Activated CD4-positive, alpha-beta T cell treated with anti-CD3 and anti-CD28 coated beads, Interleukin-2, Interleukin-6, amounts not matched to agents 100 ng/mL and 50 ng/mL, durations not matched to agents 16 hours and 8 hours (primary cell): ENCODE measurements at places on chromosomes 2 and 18.

DNA sequence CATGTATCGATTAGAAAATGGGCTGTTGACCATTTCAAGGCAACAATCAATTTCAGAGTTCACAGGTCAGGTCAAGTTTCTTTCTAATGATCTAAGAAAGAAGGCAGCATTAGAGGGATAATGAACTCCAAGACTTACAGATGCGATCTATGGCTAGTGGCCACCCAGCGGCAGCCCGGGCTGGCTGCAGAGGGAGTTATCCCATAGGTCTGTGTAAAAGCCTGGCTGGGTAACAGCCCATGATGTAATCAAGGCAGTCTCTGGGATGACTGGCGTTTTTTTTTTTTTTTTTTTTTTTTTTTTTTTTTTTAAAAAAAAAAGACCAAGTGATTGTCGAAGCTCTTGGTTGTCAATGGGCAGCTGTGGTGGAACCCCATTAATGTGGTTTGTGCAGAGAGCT lies 171.1 kb upstream of the SKOR2 start:
- no peak for DNase-seq

DNA sequence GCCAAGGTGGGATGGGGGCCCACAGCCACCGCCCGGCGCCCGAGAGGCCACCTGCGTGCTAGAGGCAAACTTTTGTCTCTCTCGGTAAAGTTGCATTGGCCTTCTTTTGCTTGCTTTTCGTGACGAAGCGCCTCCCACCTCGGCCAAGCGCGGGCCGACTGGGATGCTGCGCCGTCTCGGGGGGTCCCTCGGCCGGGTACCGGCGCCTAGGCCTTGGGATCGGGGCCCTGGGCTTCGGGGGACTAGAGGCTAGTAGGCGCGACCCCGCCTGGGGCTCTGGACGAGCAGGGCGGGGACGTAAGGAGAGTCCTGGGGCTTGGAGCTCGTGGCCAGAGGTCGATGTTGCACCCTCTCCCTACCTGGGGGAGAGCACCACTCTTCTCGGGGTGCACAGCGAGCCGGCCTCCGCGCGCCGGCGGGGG lies 545 bp downstream of the GLI2 start:
- DNase-seq, result no peak

DNA sequence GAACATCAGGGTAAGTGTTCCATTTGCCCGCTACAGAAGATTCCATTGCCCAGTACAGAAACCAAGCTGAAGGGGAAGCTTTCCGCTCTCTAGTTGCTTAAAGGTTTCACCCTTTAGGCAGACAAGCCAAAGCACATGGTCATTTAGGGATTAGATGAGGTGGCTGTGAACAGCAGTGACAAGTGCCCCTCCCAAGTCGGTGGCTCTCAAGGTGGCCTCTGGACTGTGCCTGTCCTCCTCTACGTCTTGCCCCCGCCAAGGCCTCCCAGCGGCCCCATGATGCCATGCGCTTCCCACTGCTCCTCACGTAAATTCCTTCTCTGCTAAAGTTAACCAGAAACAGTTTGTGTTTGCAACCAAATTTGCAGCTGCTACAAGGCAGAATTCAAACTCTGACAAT lies 24.2 kb upstream of the PTPN4 start:
- DNase-seq, result no peak

- no peak for DNase-seq
These were observed 323.9 kb downstream of the SETBP1 start for GRCh38 chr18:45004546-45005080.

DNA sequence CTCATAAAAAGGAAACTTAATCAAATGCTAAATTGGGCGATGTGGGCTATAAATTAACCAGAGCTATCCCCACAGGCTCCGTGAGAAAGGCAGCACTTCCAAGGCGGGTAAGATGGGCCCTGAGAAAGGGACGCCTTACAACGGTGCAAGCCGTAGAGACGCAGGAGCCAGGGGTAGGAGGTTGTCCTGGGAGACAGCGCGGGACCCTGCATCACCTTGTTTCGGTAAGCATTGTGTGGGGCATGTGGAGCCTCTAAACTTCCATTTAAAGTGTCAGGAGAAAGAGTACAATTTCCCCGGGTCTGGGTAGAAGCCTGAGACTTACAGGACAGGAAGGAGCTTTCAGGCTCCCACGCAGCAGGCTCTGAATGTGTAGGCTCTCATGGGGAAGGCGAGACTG lies 1.2 kb upstream of the PER2 start:
- DNase-seq, result no peak

GRCh38 chr2:33220533-33220932 lies 255.9 kb upstream of the RASGRP3 start:
- DNase-seq, result no peak

- DNase-seq, result peak; percentile 83
These were observed 228.6 kb downstream of the SATB2 start for GRCh38 chr2:199228887-199229819.

DNA sequence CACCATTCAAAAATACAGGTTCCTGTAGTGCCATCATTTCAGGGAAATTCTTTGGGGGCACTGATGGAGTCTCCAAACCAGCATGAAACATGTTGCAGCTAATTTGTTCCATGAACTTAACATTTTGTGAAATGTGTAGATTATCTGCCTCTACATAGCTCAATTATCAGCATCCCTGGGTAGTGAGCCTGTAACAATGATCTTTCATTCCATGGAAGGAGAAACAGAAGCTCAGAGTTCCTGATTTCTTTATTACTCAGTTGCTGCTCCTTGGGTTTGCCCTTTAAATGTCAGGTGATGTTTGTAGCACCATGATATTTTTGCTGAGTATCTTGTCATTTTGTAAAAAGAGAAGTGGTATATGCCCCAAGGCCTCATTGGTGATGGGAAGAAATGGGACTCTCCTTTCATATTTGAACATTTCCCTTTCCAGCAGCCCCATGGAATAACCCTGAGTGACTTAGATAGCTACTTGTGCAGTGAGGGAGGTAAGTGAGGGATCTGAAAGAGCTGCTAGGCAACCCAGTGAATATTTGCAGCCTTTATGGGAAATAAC lies 146.9 kb downstream of the CERS6 start:
- DNase-seq, result no peak

DNA sequence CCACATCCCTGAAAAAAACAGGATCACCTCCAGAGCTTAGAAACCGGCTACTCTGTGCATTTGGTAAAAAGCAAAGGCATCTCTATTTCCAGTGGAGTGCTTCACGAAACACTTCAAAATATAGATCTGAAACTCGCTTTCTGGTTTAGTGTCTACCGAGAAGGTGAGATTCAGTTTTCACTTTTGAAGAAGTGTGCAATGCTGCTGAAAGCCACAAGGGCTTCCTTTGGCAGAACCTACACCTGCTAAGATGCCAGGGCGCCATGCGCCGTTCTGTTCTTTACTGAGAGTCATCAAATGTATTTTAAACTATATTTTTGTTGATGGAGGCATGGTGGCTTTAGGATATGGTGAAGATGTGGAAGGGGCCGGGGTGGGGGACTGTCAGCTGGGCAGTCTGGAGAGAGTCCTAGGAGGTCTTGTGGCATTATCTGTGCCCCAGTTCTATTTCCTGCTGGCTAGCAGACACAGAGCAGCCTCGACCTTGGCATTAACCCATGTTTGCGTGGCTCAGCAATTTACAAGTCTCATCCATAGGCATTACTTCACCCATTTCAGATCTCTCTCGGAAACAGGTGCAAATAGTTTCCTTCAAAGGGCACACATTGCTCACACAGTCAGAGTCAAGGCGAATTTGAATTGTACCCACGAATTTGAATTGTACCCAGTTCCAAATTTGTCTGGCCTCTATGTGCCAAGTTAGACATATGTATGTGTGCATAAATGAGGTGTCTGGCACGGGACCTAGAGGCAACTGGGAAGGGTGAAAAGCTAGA lies 46.7 kb upstream of the KCNF1 start:
- peak; percentile 42 for DNase-seq

GRCh38 chr2:191571163-191571769 lies 106.7 kb upstream of the NABP1 start:
- peak; percentile 54 for DNase-seq

GRCh38 chr2:145194673-145195072 lies 674.8 kb upstream of the ZEB2 start:
- no peak for DNase-seq

GRCh38 chr2:80303909-80304837 lies at the start of gene LRRTM1:
TSS of gene LRRTM1 (minus strand) at chr2:80304752. CDS start at chr2:80303819, 933 bp downstream.
- DNase-seq, result no peak

DNA sequence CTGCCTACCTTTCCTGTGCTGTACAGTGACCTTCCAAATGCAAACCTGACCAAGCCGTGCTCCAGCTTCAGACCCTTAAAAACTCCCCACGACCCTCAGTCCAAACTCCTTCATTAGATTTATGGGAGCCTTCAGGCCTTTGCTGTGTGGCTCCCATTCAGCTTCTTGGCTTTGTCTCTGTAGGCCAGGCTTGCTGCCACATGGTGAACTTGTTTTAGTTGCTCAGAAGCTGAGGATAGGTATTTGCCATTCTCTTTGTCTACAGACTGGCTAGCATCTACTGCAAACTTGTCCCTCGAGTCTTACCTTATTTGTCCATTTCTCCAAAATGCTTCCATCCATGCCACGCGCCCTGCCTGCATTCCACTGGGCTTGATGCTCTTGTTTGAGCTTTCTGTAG lies 49.1 kb downstream of the SOX11 start:
- no peak for DNase-seq

- DNase-seq, result peak; percentile 88
These were observed 7.5 kb downstream of the SERTAD2 start for GRCh38 chr2:64646007-64646880.

GRCh38 chr2:136356125-136357006 lies 238.4 kb upstream of the CXCR4 start:
- DNase-seq, result no peak

DNA sequence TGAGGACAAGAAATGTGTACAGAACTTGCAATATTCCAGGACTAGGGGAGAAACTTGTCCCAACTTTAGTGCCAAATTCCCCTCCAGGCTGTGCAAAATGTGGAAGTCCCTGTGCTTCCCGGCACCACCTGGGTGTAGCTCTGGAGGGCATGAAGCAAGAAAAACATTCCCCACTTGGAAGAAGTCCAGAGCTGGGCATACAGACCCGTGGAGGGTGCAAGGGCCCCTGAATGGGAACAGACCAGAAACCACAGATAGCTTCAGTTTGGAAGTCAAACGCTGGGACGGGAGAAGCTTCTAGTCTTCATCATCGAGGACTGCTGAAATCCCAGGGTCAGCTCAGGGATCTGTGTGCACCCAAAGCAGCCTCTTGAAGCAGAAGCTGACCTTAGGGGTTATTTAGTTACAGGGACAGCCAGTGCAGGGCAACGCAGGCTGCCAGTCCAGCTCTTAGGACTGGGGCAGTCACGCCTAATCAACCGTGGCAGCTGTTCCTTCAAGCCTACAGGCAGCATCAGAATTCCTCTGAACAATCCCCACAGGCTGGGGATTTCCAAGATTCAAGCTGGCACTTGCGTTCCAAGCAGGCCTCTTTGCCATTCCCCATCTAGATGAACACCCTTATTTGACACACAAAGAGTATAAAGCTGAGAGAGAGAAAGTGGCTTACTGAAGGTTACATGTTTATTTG lies 269.4 kb downstream of the LOXHD1 start:
- no peak for DNase-seq

DNA sequence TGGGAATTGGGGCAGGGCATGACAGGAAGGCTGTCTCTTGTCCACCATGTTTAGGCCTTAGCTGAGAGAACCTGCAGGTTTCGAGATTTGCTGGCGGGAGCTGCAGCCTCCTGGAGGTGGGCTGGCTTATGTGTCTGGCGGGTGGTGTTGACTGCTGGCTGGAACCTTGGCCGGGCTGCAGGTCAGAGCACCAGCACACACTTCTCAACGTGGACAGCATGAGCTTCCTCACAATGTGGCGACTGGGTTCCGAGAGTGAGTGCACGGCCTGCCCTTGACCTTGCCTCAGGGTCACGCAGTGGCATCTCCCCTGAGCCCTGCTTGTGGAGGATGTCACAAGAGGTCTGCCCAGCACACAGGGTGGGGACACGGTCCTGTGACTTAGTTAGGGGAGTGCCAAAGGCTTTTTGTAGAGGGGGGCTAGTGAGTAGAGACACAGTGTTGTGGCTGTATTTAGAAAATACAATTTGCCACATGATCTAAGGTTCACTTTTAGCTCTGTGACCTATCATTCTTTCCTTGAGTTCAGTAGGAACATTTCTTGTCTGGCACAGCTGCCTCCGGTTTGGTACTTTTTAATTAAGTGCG lies 134.8 kb downstream of the SEPTIN10 start:
- no peak for DNase-seq

GRCh38 chr18:74450626-74451025 lies 6.5 kb downstream of the DIPK1C start:
- no peak for DNase-seq

GRCh38 chr2:166031054-166031453 lies 77.5 kb upstream of the TTC21B start:
- DNase-seq, result no peak

GRCh38 chr2:156436497-156437085 lies 412 bp downstream of the GPD2 start:
- DNase-seq, result peak; percentile 38

GRCh38 chr18:59388817-59389216 lies 29.8 kb upstream of the LMAN1 start:
- no peak for DNase-seq

DNA sequence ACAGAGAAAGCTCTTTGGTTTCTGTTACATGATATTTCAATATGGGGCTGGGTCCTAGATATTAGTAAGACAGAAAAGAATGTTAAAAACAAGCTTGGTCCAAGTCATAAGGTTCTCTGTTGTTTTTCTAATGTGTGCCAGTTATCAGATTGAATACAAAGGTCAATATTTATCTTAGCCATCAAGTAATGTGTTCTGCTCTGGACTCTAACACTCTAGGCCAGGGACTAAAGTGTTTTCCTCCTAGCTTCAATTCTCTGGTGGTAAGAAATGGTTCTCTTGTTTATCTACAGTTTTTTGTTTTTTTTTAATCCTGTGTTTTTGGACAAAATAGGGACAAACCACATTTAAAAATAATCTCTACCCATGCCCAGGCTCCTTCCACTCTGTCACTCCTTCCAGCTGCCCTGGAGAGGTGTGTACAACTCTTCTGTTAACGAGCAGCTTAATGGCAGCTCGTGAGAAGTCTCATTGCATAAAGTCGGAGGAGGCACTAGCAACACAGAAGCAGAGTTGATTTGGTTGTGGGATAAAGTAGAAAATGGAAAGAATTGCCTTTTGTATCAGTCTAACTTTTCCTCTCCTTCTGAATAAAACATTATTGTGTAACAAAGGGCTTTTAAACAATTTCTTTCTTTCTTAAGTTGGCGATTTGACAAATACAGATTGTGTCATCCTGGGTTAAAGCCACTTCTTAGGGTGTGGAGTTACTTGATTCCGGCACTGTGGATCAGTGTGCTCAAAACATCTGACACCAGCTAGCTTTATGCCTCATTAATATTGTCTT lies 8.0 kb upstream of the SESTD1 start:
- DNase-seq, result no peak

- DNase-seq, result no peak
These were observed 61.7 kb upstream of the LCLAT1 start for GRCh38 chr2:30385327-30385726.

DNA sequence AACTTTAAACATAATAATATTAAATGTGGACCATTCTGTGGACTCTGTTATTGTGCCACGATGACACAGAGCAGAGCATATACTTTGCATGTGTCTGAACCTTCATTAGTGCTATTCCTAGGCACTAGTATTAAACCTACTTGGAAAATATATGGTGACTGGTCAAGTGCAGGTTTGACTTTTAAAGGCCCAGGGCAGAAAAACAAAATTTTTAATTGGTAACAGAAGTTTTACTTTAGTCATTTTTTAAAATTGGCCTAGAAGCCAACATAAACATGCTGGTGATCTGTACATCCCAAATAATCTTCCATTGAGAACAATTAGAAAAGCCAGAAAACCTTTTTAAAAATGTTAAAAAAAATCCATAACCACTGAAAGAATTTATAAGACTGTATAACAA lies 16.6 kb downstream of the LDAH start:
- DNase-seq, result no peak

- DNase-seq, result no peak
These were observed 136.4 kb upstream of the GPC1 start for GRCh38 chr2:240298803-240299709.

- no peak for DNase-seq
These were observed 83.1 kb upstream of the GAREM1 start for GRCh38 chr18:32553640-32554365.
